ENCODE measurements at places on chromosomes 7 and 10.

- DNase-seq, result no peak
These were observed 5.7 kb downstream of the ZSWIM8 start for GRCh38 chr10:73790886-73791625.

- no peak for DNase-seq
These were observed 5.4 kb downstream of the SUV39H2 start for GRCh38 chr10:14884082-14884481.

DNA sequence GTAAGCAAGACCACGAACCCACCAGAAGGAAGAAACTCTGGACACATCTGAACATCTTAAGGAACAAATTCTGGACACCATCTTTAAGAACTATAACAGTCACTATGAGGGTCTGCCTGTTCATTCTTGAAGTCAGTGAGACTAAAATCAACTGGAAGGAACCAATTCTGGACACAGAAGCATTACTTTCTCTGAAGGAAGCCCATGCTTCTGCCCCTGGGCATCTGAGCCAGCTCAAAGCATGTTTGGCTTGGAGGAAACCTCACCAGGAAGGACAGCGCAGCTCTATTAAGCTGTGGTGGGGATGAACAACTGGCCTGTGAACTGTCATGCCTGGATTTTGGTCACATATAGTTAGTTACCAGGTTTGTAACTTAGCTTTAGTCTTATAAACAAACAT is 132.4 kb upstream of the GDF10 start:
- DNase-seq, result no peak

- no peak for DNase-seq
These were observed 184.1 kb downstream of the DOCK4 start for GRCh38 chr7:112022128-112022527.

DNA sequence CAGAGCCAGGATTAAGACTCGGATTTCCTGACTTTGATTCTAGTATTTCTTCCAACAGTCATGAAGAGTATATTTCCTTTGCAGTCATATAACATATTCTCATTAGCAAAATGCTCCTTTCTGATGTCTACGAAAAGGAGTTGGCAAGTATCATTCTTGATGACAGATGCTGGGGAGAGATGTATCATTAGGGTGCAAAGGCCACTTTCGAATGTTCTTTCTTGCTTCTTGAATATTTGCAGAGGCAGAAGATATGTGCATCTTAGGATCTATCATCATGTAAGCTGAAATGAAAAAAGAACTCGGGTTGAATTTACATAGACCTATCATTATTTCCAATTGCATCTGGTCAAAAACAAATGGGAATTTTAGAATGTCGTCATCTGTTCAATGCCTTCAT is 294.4 kb downstream of the BAMBI start:
- DNase-seq, result no peak

GRCh38 chr7:131067220-131067619 is 260.5 kb upstream of the MKLN1 start:
- no peak for DNase-seq

DNA sequence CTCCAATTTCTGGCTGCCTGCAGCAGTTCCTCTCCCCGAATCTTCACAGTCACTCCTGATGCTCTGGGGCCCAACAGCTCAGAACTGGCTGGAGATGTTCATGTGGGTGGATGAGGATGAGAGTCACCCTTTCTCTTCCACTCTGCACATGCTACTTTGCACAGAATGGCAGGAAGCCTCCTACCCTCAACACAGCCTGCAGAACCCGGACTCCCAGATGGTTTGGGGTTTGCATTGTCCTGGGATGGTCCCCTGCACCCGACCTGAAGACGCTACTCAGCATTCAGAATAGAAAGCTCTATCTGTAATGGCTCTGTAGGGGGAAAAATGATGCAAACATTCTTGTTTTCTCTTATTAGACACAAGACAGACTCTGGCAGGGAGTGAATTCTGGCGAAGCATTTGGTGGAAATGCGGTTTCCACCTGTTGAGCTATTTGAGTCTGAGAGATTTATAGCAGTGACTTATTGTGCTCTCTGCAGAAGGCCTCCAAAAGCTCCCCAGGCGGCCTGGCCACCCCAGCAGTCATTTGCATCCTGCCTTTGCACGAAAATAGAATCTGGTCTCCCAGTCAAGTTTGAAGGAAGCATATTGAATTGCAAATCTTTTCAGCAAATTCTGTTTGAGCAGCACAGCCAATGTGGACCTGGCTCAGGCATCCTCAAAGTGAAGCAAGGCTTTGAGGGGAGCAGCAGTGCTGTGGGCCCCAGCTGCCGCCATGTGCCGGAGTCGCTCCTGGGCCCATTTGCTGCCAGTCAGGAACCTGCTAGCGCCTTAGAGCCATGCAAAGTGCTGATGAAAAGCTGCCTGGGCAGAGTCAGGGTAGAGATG is 309.3 kb downstream of the TCERG1L start:
- DNase-seq, result no peak

DNA sequence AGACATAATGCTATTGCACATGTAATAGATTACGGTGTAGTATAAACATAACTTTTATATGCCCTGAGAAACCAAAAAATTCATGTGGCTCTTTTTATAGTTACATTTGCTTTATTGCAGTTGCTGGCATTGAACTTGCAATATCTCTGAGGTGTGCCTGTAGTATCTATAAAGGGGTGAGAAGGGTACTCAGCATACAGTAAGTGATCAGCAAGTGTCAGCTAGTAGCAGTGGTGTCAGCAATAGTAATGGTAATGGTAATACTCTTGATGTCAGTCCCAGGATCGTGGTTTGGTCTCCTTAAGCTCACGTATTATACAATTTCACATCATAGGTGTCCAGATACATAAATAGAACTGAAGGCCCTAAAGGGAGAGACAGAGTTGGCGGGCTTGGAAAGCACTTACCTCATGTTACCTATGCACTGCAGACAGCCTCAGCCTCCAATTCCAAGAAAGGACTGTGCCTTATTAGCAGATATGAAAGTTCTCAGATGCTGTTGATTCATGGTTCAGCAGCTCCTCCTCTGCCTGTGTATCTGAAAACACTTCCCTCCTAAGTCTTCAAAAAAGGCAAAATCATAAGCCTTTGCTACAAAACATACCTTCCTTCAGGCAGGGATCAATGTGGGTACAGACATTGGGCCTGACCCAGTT is 6.6 kb upstream of the GIMAP7 start:
- DNase-seq, result no peak

DNA sequence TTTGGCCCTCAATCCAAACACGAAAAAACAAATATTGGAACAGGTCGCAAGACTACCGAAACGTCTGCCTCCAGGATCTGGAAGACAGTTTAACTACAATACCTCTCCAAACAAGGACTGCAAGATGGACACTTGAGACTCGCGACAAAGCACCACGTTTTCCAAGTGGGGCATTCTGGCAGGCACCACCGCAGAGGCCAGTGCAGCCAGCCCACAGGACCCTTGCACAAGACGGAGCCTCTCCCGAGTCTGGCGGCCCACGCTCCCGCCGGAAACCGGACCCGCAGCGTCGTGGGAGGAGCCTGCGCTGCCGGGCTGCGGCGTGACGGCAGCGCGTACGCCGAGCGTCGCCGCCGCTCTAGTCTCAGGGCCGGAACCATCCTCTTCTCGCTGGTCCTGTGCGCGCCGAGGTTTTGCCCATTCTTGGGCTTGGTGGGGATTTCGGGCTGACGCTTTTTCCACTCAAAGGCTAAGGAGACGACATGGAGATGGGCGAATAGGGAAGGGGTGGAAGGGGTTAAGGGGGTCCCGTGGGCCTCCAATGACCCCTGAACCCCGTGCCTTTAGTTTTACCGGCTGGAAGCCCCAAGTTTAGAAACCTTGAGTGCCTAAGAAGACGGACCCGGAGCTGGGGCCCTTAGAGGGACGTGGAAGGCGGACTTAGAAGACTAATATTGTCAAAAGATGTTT is at the start of gene ORC5:
Gene ORC5 (minus strand): TSS at position 283 of the 690 bp plus-strand sequence. CDS start 109 bp downstream, at position 174.
- peak; percentile 84 for DNase-seq

DNA sequence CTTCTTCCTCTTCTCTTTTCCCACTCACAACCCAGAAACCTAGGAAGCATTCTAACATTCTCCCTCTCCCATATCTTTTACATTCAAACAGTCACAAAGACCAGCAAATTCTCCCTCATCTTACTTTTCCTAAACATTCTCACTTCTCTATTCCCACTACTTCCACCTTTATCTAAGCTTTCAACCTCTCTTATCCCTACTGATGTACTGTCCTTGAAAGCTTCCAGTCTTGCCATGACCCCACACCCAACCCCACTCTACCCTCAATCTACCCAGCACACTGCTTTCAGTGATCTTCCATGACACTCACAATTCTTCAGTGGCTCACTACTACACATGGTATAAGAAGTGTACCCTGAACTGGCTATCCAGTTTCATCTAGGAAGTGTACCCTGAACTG is 5.3 kb downstream of the IMMP2L start:
- DNase-seq, result no peak

GRCh38 chr10:100013621-100014020 is 3.9 kb upstream of the DNMBP start:
- DNase-seq, result no peak

GRCh38 chr10:121628859-121629258 is 30.6 kb upstream of the FGFR2 start:
- no peak for DNase-seq

DNA sequence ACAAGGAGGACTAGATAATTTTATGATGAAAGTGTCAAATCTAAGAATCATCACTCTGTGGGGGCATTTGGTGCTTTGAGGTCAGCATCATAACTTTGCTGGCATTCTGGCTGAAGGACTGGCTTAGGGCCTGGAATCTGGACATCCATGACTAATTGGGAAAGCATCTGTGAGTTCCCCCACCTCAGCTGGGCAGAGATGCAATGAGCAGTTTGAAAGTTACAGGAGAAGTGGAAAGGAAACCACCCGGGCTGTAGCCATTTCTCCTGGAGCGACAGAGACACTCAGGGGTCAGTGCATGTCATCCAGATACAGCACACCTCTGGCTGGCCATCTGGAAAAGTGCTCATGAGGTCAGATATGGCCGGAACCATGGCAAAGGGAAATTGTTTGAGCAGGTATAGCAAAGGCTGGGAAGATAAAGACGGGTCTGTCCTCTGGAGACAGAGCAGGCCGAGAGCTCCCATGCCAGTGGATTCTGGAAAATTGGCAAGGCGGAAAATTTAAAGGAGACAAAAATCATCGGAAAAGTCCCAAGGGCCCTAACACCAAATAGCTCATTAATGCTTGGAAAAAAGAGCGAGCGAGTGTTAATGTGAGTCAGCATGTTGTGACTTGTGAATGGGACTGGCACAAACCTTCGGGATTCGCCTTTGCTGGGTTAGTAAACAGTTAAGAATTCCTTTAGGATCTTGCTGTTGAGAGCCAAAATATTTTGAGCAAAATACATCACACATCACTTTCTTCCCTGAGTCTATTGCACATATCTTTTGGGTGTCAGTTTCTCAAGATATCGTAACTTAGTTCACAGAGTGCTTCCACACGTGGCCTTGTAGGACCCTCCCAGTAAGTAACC is 188.4 kb upstream of the AGK start:
- DNase-seq, result no peak

All from activated naive CD8-positive, alpha-beta T cell treated with anti-CD3 and anti-CD28 coated beads, Interleukin-2, amount 10 ng/mL, durations not matched to agents 7 days and 5 days (primary cell).